ENCODE measurements at places on chromosomes 12 and 14. TPM values are rescaled to one million over a fixed set of nuclear protein-coding genes. Genes with fewer than 3 reads are reported as not detected.

- H3K36me3 ChIP-seq: no peaks in the 10 kb centered on the region
- DNase-seq: no peak
- H3K27me3 ChIP-seq: no peaks in the 10 kb centered on the region
- H3K4me3 ChIP-seq: no peak overlapping the region
Observed at GRCh38 chr12:72448089-72448488, 175.9 kb downstream of the TRHDE start.

DNA sequence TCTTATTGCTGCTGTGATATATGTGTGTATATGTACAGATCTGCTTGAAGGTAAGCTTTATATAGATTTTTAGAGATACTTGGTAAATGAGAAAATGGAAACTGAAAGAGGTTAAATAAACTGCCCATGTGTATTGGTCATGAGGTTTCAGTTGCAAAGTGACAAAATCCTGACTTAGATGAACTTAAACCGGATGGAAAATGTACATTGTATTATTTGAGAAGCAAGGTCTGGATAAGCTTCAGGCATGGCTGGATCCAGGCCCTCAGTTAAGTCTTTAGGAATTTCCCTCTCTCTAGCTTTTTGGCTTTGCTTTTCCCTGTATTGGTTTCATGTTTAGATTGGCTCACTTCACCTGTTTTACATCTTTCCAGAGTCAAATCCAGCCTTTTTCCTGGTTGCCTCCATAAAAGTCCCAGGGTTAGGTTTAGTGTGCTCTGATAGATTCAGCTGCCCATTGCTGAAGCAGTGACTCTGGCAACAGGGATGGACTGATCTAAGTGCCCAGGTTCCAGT lies 21.0 kb upstream of the MAP1LC3B2 start:
- no peaks in the 10 kb centered on the region for H3K36me3 ChIP-seq
- H3K27ac ChIP-seq: no peak overlapping the region
- no peaks in the 10 kb centered on the region for H3K27me3 ChIP-seq
- H3K4me1 ChIP-seq: peaks cover 48% of the 10 kb centered on the region
- H3K4me3 ChIP-seq: no peak overlapping the region
- DNase-seq: no peak

The ARHGDIB gene
- total RNA-seq: 313 TPM

DNA sequence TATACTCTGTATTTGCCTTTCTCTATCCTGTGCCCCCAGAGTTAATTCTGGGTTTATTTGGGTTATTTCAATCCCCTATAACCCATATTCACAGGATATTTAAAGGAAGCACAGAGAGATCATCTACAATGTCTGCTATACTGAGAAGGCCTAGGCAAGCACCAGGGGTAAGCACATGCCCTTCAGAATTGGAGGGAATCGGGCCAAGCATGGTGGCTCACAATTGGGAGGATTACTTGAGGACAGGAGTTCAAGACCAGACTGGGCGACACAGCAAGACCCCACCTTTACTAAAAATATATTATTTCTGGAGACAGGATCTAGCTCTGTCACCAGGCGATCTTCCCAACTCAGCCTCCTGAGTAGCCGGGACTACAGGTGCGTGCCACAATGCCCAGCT lies 11.3 kb downstream of the FOXN3 start:
- no peak overlapping the region for H3K27ac ChIP-seq
- no peaks in the 10 kb centered on the region for H3K27me3 ChIP-seq
- peaks cover 56% of the 10 kb centered on the region for H3K4me1 ChIP-seq
- H3K4me3 ChIP-seq: no peak overlapping the region
- peaks cover 19% of the 10 kb centered on the region for H3K36me3 ChIP-seq
- no peak for DNase-seq

The KLRC3 gene
- total RNA-seq: not detected

- H3K27ac ChIP-seq: no peak overlapping the region
- H3K4me3 ChIP-seq: no peak overlapping the region
- DNase-seq: no peak
Observed at GRCh38 chr12:89884952-89885351, 176.3 kb upstream of the ATP2B1 start.

GRCh38 chr14:71399057-71399487 lies 491.8 kb downstream of the PCNX1 start:
- H3K4me1 ChIP-seq: peaks cover 29% of the 10 kb centered on the region
- H3K4me3 ChIP-seq: no peak overlapping the region
- H3K36me3 ChIP-seq: no peaks in the 10 kb centered on the region
- H3K27ac ChIP-seq: peak overlapping the region; percentile 73

DNA sequence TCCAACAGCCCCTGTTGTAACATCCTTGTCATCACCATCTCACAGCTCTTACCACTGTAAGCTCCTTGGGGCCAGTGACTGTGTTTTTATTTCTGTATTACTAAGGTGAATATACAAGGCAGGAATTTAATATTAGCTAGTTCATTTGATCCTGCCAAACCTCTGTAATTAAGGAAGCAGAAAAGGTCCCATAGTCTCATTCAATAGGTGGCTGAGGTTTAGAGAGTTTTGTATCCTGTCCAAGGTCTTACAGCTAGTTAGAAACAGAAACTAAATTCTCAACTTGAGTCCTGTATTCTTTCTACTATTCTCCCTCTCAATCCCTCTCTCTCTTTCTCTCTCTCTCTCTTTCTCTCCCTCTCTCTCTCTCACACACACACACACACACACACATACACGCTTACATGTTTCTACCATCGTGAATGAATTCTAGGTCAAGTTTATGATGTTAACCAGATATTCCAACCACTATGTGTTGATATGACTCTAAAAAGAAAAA lies 543 bp upstream of the GLIPR1 start:
- H3K36me3 ChIP-seq: no peaks in the 10 kb centered on the region
- peak overlapping the region; percentile 82 for H3K27ac ChIP-seq
- H3K4me3 ChIP-seq: peak overlapping the region; percentile 48

DNA sequence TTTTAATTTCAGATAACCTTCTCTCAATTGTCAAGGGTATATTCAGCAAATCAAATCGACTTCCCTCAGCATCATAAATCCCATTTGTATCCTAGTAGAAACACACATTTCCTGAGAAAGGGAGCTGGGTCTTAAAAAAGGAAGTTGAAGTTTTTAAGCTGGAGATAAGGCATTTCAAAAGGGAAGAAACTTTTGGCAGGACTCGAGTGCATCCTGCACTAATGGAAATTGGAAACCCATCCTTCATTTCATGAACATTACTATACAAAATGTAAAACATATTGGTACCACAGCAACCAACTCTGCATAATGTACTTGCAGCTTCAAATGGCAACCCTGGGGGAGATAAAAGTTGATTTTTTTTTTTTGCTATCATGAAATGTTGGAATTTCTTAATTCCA lies 23.7 kb upstream of the TMCC3 start:
- DNase-seq: no peak
- no peak overlapping the region for H3K27ac ChIP-seq
- H3K4me1 ChIP-seq: peaks cover 44% of the 10 kb centered on the region
- no peaks in the 10 kb centered on the region for H3K36me3 ChIP-seq
- no peaks in the 10 kb centered on the region for H3K27me3 ChIP-seq
- no peak overlapping the region for H3K4me3 ChIP-seq

- H3K4me3 ChIP-seq: no peak overlapping the region
- H3K36me3 ChIP-seq: no peaks in the 10 kb centered on the region
Observed at GRCh38 chr14:82710267-82710841, 1176.7 kb upstream of the SEL1L start.

All from lower lobe of right lung (tissue), 2 donors.